Mucosa of descending colon (tissue), 3 donors: ENCODE measurements at places on chromosomes 4 and X. TPM values are rescaled to one million over a fixed set of nuclear protein-coding genes. Genes with fewer than 3 reads are reported as not detected.

TMEM35A gene
- total RNA-seq = 1.4 TPM

KIT gene
- 16.8 TPM for total RNA-seq

BEX1 gene
- not detected for total RNA-seq

TXK gene
- total RNA-seq = 1.8 TPM

CENPU gene
- 9.5 TPM for total RNA-seq

REPS2 gene
- total RNA-seq = 12.7 TPM

ETNPPL gene
- not detected for total RNA-seq

GAGE13 gene
- total RNA-seq = not detected

MFAP3L gene
- 3.6 TPM for total RNA-seq

GPR82 gene
- 0.64 TPM for total RNA-seq

CLDN24 gene
- total RNA-seq = not detected

TMEM128 gene
- 19.6 TPM for total RNA-seq

SGMS2 gene
- total RNA-seq = 43.2 TPM

HGFAC gene
- not detected for total RNA-seq

CENPVL1 gene
- not detected for total RNA-seq

SUPT20HL2 gene
- total RNA-seq = not detected

MAGEE2 gene
- total RNA-seq = 0.12 TPM

MAGEB1 gene
- not detected for total RNA-seq

NAP1L3 gene
- total RNA-seq = 1.4 TPM

FGFRL1 gene
- total RNA-seq = 16.9 TPM

PDHA1 gene
- total RNA-seq = 412 TPM

CFP gene
- total RNA-seq = 0.96 TPM

TEX13B gene
- not detected for total RNA-seq

XAGE2 gene
- total RNA-seq = not detected

TCEAL7 gene
- 2.2 TPM for total RNA-seq

RPL34 gene
- 932 TPM for total RNA-seq

TLR1 gene
- 9.3 TPM for total RNA-seq

IGFBP7 gene
- total RNA-seq = 225 TPM

TMPRSS11D gene
- not detected for total RNA-seq

CLTRN gene
- total RNA-seq = not detected

MCF2 gene
- not detected for total RNA-seq

NSD2 gene
- total RNA-seq = 83.3 TPM

FHDC1 gene
- total RNA-seq = 16.1 TPM

ZMAT1 gene
- 3.6 TPM for total RNA-seq

P2RY4 gene
- total RNA-seq = 0.79 TPM

ODAPH gene
- not detected for total RNA-seq

SLC26A1 gene
- 2.8 TPM for total RNA-seq

ATP8A1 gene
- 41.1 TPM for total RNA-seq
